ENCODE measurements at places on chromosomes 5 and 9.

DNA sequence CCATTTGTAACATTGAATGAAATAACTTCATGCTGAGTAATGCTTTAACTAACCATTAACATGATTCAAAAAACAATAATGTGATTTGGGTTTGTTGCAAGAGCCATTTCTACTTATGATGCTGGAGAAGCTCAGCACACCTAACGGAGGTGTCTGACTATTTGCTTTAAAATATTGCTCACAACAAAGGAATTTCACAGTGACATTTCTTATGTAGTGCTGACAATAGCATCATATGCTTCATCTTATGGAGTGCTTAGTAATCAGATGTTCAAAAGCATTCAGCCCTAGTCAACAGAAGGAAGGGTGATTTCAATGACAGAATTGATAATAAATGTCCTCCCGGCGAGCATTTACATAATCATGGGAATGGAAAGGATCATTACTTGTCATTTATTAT is 1003.3 kb upstream of the COX7C start:
- no peak for DNase-seq

- DNase-seq: no peak
These were observed 204.8 kb downstream of the MEF2C start for GRCh38 chr5:88677943-88678769.

DNA sequence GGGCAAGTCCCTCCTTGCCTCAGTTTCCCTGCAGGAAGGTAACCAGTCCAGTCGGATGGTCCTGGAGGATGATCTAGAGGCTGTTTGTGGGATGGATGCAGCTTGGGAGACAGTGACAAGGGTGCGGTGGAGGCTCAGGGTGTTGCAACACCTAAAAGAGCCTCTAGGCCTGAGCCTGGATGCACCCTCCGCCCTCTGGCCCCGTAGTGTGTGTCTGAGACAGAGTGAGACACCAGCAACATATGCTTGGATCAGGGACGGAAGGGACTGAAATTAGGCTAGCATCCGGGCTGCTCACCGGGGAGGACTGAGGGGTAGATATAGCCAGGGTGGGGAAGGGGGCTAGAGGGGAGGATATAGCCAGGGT is 1.1 kb downstream of the CRAT start:
- peak; percentile 59 for DNase-seq

DNA sequence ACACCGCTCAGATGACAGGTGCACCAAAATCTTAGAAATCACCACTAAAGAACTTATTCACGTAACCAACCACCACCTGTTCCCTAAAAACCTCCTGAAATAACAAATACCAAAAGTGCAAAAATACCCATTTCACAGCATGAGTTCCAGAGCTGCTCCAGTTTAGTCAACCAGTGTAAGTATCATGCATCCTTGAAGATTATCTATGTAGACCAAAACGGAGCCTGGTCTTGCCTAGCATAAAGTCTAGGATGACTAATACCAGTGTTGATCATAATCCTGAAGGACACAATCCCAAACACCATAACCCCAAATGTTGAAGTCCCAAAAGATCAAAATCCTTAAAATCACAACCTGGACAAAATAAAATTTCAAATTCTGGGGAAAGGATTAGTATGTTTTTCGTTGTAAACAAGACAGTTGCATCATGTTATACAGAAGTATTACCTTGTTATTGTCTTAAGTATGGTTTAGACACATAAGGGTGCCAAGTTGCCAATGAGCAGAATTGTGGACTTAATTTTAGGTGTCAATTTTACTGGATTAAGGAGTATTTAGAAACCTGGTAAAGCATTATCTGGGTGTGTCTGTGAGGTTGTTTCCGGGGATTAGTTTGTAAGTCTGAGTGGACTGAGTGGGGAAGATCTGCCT is 18.1 kb downstream of the VCP start:
- DNase-seq: no peak

GRCh38 chr9:129070696-129071525 is 10.0 kb upstream of the DOLPP1 start:
- DNase-seq: no peak

DNA sequence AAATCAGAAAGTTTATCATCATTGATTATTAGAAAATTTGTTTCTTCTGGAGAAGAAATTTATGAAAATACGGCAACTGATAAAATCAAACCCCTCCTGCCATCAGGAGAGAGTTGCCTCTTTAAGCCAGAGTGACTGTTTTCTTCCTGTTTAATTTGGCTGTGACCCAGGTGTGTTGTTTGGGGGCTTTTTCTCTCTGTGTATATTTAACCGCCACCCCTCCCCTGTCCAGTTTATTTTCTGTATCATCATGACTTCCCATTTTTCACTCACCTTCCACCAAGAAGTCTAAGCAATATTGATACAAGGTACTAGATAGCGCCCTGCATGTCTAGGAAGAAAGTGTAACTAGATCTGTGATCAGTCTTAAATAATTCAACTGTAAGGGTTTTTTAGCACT is 50.1 kb downstream of the FAM78A start:
- DNase-seq: no peak

DNA sequence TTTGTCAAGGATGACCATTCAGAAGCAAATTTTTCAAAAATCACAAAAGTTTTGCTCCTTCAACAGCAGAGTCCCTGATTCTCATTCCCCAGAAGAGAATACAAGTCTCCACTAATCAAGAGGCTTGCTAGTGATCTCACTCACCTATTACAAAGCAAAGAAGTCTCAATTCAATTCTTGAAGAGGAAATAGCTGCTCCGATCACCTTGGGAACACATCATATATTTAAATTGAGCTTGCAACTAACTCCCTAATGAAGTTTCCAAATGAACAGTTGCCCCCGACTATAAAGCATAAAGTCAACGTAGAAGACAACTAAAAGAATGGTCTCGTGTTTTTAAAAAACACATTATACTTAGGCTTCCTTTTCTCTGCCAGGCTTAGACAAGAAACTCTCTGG is 1.6 kb downstream of the LIFR start:
- DNase-seq: no peak

GRCh38 chr9:134641990-134642384 is 384 bp downstream of the COL5A1 start:
- no peak for DNase-seq

DNA sequence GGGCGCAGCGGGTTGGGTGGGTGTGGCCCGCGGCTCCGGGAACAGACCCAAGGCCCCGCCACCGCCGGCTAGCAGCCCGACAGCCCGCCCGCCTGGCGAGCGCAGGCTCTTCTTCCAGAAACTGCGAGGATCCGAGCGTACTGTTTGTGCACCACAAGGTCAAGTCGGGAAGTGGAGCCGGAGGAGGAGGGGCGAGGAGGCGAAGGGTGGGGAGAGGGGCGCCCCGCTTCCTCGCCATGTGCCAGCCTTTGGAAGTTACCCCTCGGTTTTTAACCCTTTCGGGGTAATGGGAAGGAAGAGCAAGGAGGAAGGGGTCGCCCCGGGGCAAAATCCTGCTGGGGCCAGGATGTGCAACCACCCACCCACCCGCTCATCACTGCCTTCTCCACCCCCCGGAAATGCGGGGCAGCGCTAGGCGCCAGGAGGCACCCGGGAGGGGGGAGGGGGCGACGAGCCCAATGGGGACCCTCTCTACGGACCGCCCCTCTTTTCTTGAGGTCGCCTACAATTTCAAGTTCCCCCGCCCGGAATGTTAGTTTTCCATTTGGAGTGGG is 1.1 kb upstream of the JADE2 start:
- DNase-seq: peak; percentile 70

GRCh38 chr9:34986540-34987047 is 3.0 kb upstream of the DNAJB5 start:
- DNase-seq: no peak

DNA sequence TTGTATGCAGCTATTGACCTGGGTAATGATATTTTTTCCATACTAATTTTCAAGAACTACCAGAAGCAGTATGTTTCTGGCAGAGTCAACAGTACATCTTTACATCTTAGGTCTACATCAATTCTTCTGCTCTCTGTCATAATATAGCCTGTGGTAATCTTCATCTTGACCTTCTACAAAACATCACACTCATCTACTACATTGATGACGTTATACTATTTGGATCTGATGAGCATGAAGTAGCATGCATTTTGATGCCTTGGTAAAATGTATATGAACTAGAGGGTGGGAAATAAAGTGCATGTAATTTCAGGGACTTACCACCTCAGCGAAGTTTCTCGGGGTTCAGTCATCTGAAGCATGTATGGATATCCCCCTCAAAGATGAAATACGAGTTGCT is 629.7 kb upstream of the SGCD start:
- no peak for DNase-seq

- no peak for DNase-seq
These were observed 590.3 kb upstream of the C9orf72 start for GRCh38 chr9:28163619-28164018.

GRCh38 chr9:107472581-107473340 is 16.8 kb downstream of the KLF4 start:
- DNase-seq: no peak

DNA sequence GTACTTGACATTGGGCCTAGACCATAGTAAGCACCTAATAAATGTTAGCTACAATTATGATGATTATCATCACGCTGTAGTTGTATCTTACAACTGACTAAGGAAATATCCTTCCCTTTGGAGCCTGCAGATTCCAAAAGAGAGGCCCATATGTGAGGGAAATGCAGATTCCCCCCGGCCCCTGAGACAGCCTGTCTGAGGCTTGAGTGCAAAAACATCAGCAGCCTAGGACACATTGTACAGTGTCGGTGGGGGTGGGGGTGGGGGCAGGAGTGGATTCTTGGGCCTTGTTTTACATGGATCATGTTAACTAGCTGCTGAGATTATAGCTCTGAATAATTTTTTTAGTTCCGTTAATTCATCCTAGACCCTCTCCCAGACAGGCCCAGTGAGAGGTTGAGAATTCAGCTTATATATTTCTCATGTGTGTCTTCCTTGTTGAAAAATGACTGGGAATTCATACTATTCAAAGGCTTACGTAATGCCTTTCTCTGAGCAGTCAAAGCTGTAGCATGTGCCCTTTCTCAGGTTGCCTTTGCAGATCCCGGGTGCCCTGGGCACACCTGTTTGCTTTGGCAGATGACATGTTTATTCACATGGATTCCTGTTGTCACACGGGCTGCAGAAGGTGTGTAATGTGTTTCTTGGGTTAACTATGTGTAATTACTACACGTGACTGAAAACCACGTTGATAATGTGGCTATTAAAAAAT is 262.8 kb downstream of the NR3C1 start:
- DNase-seq: peak; percentile 49

DNA sequence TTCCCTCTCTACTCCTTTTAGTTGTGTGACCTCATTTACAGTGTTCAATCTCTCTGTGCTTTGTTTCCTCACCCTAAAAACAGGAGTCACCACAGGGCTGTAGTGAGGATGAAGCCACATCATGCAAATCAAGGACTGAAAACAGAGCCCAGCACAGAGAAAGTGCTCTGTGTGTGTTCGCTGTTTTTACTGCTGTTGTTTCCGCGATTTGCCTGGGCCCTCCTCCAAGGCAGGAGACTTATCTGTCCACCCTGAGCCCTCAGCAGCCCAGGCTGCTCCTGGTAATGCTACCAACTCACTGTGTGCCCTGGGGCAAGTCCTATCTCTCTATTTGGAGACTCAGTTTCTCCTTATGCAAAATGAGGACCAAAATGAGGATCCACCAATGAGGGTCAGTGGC is 87.2 kb upstream of the NEURL1B start:
- no peak for DNase-seq

DNA sequence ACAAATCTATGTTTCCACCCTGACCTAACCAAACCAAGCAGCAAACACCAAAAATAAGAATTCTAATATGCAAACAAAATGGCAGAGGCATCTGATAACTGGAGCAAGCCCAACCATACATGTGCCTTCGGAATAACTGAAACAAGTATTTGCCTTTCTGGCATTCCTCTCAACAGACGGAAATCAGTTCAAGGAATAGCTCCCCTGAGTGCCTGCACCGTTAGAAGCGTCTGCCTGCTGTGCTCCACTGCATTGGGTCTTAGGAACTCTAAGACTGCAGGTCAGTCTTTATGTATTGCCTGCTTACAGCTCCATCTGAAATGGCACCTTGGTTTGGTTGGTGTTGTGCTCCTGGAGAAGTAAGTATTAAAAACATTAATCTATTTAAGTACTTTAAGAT is 98.5 kb downstream of the MRPS27 start:
- DNase-seq: no peak

DNA sequence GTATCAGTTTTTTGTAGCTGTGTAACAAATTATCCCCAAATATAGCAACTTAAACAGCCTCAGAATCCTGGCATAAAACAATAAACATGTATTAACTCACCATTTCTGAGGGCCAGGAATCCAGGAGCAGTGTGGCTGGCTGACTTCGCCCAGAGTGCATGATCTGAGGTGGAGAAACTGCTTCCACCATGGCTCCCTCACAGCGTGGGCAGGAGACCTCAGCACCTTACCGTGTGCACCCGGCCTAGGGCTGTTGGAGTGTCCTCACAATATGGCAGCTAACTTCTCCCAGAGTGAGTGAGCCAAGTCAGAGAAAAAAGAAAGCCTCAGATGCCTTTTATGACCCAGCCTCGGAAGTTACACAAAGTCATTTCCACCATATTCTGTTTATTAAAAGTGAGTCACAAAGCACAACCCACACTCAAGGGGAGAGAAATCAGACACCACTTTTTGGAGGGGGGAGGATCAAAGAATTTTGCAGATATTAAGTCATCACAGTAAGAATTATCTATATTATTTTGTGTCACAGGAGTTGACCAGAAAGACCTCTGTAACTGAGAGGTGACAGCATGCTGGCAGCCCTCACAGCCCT is 59.6 kb downstream of the TSTD2 start:
- no peak for DNase-seq

- no peak for DNase-seq
These were observed 541.2 kb downstream of the PTPRD start for GRCh38 chr9:10071579-10071978.

- no peak for DNase-seq
These were observed 12.3 kb downstream of the MAST4 start for GRCh38 chr5:66608501-66608900.

- no peak for DNase-seq
These were observed 32.7 kb upstream of the ARAP3 start for GRCh38 chr5:141714542-141715310.

GRCh38 chr9:78010445-78010844 is 21.2 kb downstream of the GNAQ start:
- no peak for DNase-seq

- DNase-seq: no peak
These were observed 2.1 kb downstream of the GTF3C4 start for GRCh38 chr9:132672413-132672690.

GRCh38 chr9:88052321-88052965 is 78.1 kb upstream of the CDK20 start:
- no peak for DNase-seq

- no peak for DNase-seq
These were observed 24.2 kb upstream of the RNU6ATAC start for GRCh38 chr9:134188386-134189144.

GRCh38 chr9:2853517-2853916 is 9.6 kb upstream of the PUM3 start:
- DNase-seq: no peak

DNA sequence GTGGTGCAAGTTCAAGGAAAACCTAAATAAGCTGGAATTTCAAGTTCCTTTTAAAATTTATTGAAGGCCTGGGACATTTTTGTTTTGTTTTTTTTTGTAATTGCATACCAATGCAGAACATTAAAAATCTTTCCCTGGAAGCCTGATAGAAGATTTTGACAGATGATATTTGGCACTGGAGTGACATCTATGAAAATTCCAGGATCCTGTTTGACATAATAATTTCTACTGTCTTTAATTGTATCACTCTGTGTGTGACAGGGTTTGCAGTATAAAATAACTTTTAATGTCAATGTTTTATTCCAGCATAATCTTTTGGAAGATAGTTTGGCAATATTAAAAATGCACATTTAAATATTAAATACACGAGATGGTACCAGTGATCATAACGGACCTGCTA is 514.2 kb upstream of the ACO1 start:
- no peak for DNase-seq

GRCh38 chr9:89654025-89654662 is 49.3 kb downstream of the GADD45G start:
- DNase-seq: no peak
